ENCODE measurements at places on chromosomes 1 and 21.

- no peak for DNase-seq
Observed at GRCh38 chr21:16241016-16241415, 511.2 kb downstream of the USP25 start.

GRCh38 chr1:181117648-181118449 is 29.3 kb downstream of the IER5 start:
- DNase-seq = no peak

DNA sequence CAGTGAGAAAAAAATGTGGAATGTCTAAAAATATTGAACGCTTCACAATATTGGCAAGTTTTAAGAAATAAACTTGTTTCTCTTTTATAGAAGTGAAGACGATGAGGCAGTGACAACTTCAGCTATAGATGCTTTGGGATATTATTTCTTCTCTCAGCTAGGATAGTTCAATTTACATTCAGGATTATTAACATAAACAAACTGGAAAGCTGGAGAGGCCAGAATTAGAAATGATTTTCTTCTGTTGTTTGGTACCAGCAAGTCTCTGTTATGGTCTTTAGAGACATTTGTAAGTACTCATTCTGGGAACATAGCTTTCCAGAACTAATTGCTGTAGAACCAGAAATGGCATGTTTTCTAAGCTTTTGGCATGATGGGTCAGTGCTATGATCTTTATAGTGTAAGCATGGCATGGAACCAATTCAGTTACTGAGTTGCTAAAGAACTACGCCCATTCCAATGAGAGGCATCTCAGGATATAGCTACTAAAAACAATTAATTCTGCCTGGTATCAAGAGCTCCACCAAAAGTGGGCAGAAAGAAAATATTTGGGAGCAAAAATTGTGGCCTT is 599.5 kb upstream of the B3GALT2 start:
- DNase-seq = no peak

- DNase-seq = no peak
Observed at GRCh38 chr1:226826479-226827261, 43.7 kb upstream of the PSEN2 start.

DNA sequence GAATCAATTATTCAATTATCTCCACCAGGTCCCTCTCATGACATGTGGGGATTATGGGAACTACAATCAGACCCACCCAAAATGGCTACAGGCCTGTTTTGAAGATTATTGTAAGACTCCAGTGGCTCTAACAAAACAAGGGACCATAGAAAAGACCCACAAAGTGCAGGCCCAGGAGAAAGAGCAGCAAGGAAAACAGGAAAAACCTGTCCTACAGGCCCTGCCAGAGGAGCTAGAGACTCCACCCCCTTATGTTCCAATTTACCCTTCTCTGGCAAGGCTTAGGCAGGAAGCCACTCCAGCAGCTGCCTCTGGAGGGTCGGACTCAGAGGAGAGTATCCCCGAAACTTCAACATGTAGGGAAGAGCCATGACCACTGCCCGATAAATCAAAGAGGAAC is 96.5 kb downstream of the LIPI start:
- no peak for DNase-seq

- DNase-seq = no peak
Observed at GRCh38 chr21:10425856-10426255, 95.5 kb upstream of the TPTE start.

- DNase-seq = no peak
Observed at GRCh38 chr1:52192436-52192835, 50.5 kb downstream of the ZFYVE9 start.

- DNase-seq = no peak
Observed at GRCh38 chr1:234658138-234658537, 48.2 kb upstream of the IRF2BP2 start.

DNA sequence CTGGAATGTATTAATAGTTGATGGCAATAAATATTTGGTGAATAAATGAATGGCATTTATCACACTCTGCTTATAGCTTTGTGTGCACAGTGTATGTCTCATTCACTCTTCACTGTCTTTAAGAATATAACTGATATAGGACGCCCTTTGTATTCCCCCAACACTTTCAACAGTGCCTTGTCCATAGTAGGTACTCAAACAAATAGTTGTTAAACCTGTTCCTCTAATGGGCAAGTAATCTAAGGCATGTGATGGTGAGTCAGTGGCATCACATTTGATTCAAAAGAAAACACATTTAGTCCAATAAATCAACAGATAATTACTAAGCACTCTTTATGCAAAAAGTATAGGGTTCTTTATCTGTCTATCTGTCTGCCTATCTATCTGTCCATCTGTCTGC is 11.2 kb upstream of the RXRG start:
- DNase-seq = no peak

DNA sequence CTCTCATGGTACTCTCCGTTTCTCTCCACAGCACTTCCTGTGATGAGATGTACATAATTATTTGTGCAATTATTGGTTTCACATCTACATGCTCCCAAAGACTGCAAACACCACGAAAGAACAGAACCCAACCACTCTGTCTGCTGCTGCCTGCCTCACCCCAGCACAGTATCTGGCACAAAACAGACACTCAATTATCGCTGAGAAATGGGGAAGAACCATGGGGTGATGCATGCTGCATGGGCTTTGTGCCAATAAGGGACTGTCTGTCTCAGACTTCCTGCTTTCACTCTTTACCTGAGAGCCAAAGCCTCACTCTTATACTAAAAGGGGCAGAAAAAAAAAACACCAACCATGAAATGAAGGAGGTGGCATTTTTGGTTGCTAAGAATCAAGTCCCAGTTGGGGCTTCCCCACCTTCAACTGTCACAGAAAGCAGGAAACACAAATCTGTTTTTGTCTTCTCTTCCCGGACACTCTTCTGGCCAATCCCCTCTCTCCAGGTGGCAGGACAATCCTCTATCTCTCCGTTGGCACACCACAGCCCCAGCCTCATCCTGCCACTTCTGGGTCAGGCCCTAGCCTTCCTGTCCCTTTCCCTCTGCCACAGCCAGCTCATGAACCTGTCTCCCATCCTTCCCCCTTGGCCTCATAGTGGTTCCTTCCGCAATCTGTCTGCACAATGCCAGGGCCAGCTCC is 82.0 kb downstream of the TGFBR3 start:
- no peak for DNase-seq

DNA sequence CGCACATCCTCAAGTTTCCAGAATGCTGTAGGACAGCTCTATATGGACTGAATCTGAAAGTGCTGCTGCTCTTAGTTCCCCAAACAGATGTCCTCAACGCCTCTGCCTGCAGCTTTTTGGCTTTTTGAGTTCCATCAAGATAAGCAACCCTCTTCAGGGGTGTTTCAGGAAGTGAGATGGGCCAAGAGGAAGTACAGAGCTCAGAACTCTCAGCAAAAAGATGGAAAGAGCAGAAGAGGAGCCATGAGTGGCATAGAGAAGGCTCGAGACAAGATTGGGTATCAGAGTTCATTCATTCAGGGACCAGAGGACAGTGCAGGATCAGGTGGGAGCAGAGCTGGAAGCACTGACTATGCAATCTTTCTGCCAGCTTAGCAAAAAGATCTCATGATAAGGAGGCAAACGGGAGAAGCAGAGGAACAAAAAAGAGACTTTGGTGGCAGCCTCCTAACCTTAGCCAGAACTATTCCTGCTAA is at the start of the genes ADORA3 and TMIGD3:
TSS of gene ADORA3 (minus strand) at position 49 of the 476 bp plus-strand sequence. CDS start 279 bp downstream, outside the sequence.
TSS of gene TMIGD3 (minus strand) at position 49 of the 476 bp plus-strand sequence. CDS start 279 bp downstream, outside the sequence.
- no peak for DNase-seq

DNA sequence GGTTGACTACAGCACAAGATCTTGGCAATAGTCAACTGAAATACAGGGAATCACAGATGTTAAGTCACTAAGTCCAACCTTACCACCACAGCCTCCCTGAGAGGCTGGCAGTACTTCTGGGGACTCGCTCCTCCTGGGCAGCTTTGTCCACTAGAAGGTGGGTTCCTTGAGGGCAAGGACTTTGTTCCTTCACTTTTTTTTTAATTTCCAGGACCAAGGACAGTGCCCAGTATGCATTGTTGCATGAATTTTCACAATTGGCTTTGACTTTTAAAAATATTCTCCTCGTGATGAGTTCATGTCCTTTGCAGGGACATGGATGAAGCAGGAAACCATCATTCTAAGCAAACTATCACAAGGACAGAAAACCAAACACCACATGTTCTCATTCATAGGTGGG is 96.7 kb upstream of the IGSF21 start:
- DNase-seq = no peak

DNA sequence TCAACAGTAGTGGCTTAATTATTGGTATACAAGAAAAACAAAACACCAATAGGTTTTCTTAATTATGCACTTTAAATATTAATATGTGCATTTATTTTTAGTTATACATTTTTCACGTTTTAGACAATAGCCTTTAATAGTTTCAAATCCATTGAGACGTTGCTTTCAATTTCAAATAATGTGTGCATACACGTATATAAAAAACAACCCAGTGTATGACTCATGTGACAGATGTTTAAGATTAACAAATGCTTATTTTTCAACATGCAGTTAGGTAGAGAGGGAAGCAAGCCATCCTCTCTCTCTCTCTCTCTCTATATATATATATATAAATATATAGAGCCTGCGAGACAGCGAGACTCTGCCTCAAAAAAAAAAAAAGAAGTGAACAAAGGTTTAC is 24.3 kb downstream of the EYA3 start:
- DNase-seq = no peak

- DNase-seq = no peak
Observed at GRCh38 chr1:222523852-222524251, 24.1 kb downstream of the HHIPL2 start.

DNA sequence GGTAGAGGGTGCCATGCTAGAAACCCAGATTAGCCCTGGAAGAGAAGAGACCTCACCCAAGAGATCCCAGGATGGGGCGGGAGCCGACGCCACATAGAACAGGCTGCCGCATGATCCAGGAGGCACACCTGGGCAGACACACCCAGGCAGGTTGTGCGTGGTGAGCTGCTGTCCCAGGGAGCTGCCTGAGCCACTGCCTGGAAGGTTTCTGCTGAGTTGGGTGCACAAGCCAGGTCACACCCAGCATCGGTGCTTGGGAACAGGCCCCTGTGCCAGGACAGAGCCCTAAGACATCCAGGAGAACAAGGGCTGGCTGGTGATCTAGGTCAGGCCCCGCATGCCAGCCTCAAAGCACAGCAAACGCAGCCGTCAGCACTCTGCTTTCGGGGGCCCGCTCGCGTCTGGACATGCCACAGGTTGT is 40.2 kb downstream of the CTNNBIP1 start:
- DNase-seq = no peak

GRCh38 chr1:64838486-64838885 is 93.6 kb downstream of the RAVER2 start:
- no peak for DNase-seq

- DNase-seq = no peak
Observed at GRCh38 chr1:204341380-204341779, 18.3 kb downstream of the PLEKHA6 start.

GRCh38 chr1:183697814-183698590 is 44.9 kb upstream of the APOBEC4 start:
- DNase-seq = no peak

GRCh38 chr1:246750752-246751151 is 26.5 kb downstream of the SCCPDH start:
- DNase-seq = no peak

- no peak for DNase-seq
Observed at GRCh38 chr1:205329719-205330118, 8.2 kb upstream of the NUAK2 start.

DNA sequence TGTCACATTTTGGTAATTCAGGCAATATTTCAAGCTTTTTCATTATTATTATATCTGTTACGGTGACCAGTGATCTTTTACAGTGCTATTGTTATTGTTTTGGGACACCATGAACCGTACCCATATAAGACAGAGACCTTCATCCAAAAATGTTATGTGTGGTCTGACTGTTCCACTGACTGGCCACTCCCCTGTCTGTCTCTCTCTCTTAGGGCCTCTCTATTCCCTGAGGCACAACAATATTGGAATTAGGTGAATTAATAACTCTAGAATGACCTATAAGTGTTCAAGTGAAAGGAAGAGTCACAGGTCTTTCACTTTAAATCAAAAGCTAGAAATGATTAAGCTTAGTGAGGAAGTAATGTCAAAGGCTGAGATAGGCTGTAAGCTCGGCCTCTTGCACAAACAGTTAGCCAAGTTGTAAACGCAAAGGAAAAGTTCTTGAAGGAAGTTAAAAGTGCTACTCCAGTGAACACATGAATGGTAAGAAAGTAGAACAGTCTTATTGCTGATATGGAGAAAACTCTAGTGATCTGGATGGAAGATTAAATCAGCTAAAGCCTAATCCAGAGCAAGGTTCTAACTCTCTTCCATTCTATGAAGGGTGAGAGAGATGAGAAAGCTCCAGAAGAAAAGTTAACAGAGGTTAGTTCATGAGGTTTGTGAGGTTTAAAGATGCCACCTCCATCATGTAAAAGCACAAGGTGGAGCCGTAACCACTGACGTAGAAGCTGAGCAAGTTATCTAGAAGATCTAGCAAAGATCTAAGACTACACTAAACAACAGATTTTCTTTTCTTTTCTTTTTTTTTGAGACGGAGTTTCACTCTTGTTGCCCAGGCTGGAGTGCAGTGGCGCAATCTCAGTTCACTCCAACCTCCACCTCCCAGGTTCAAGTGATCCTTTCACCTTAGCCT is 19.7 kb upstream of the DIPK1A start:
- no peak for DNase-seq

DNA sequence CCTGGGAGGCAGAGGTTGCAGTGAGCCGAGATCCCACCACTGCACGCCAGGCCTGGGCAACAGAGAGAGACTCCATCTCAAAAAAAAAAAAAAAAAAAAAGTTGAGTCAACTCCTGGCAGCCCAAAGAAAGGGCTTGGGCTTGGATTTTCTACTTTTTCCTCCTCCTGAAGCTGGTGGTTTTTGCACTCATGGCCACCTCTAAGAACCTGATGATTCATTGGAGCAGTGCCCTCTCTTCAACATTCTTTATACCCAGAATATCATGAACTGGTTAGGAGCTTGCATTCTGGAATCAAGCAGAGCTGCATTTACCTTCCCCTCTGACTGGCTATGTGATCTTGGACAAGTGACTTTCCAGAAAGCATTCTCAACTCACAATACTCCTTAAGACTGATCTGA is 3.5 kb upstream of the ACTA1 start:
- DNase-seq = no peak

GRCh38 chr1:69846267-69846666 is 278.5 kb downstream of the LRRC7 start:
- no peak for DNase-seq

DNA sequence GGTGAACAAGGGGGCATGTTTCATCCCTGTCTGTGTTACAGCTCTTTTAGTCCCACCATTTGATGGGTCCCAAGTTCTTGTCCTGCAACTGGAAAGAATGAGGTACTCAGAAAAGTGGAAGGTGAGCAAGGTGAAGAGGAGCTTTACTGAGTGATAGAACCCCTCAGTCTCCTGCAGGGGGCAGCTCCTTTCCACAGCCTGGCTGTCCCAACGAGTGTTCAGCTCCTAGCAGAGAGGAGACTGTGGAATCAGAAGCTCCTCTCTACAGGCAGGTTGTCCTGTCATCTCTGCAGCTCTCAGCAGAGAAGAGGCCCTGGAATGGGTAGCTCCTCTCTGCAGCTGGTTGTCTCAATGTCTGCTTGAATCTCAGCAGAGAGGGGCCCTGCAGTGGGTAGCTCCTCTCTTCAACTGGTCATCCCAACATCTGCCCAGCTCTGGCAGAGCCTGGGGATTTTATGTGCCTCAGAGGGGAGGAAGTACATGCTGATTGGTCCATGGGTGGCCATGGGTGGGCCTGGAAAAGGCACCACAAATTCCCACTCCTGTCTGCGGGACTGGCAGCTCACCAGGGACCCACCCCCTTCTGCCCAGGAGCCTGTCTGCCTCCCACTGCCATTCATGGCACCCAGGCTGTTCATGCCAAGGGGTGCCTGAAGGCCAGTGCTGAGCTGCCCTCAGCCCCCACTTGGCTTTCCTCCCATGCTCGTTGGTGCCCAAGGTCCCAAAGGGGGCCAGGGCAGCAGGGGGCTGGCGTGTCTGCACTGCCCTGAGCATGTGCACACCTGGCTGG is 25.7 kb downstream of the LDLRAD1 start:
- DNase-seq = no peak

All from hypothalamus (tissue), 51 donors.